Fibroblast of the aortic adventitia (primary cell): ENCODE measurements at places on chromosomes 2 and 18. TPM values are rescaled to one million over a fixed set of nuclear protein-coding genes. Genes with fewer than 3 reads are reported as not detected.

NAT8 gene
- total RNA-seq, result not detected in 2 replicates

DNA sequence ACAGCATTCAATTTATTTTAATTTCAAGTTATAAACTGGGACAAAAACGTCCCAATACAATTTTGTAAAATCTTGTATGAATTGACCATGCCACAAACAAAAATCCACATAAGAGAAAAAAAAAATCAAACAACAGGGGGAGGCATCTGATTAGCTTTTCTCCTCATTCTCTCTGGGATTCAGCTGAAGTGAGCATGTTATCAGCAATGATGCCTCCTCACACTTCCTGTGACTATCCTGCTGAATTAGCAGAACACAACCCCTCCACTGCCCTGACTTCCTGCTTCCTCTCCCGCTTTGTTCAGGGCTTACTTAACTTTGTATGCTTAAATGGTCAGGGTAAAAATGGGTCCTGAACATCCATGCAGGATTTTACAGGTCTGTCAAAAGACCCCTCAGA is 132.2 kb upstream of the ITGB6 start:
- DNase-seq, result peak; percentile 48

GRCh38 chr2:138620431-138620830 is 118.9 kb downstream of the SPOPL start:
- DNase-seq, result no peak

TUBA3E gene
- not detected in 2 replicates for total RNA-seq

DNA sequence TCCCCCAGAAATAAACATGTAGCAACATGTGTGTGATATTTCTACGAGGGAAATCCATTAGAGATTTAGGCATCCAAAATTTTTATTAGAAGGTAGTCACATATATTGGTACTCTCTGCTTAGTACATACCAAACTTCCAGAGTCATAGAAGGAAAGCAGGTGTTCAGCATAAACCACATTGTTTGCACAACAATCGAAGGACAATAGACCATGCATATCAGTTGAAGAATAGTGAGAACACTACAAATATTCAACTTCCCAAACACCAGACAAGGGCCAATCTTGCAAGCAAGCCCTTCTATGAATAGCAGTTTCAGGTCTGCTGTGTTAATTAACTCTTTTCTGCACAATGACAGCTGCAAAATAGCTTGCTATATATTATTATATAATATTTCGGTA is 702.2 kb downstream of the ERBB4 start:
- DNase-seq, result no peak

DNA sequence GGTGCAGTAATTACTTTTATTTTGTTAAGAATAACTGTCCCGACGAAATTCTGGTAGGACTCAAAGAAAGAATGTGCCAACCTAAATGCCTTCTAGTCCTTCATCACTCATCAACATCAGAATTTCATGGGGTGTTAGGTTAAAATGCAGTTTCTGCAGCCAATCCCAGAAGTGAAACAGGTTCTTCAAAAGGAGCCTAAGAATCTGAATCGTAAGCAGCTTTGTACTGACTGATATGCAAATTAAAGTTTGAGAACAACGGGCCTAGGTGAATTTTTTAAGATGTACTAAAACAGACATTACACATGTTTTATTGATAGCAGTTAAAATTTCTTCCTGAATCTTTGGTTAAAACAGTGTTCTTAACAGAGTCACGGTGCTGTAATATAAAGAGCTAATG is 140.3 kb upstream of the ZC3H15 start:
- DNase-seq, result no peak

DNA sequence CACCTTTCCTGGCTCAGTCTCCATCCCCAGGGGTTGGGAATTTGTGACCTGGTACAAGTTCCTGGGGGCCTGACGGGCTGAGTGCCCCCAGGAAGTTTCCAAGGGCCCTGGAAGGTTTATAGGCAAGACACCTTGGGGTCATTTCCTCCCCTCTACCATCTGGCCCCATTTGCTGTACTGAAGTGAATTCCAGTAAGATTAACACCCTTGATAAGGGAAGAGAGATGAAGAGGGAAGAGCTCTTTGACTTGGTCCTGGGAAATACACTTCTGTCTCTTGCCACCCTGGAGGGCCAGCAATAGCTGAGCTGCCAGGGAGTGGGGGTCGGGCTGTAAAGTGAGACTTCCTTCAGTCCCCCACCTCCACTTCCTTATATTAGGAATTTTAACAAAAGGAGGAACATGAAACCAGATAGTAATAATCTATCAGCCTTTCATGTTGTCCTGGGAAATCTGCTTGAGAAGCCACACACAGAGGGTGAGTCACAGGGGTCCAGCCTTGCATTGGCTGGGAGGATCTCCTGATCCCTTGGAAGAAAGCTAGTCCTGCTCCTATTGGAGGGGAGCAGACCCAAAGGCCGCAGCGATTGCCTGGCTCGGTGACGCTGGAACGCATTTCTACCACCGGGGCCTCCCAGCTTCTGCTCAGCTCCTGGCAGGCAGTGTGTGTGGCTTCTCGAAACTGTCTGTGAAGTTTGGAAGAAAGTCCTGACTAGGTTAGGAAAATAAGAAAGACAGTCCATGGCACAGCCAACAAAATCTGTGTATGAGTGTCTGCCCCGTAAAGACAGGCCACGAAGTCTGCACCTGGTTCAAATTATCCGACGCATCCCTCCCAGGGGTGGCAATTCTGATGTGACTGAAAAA is 87.3 kb downstream of the ACAA2 start:
- DNase-seq, result peak; percentile 99

- DNase-seq, result peak; percentile 31
These were observed 185.8 kb upstream of the ARL4C start for GRCh38 chr2:234682492-234683228.

ITGB6 gene
- under 0.01 TPM in 1 of 2 replicates, not detected in the other for total RNA-seq

DNA sequence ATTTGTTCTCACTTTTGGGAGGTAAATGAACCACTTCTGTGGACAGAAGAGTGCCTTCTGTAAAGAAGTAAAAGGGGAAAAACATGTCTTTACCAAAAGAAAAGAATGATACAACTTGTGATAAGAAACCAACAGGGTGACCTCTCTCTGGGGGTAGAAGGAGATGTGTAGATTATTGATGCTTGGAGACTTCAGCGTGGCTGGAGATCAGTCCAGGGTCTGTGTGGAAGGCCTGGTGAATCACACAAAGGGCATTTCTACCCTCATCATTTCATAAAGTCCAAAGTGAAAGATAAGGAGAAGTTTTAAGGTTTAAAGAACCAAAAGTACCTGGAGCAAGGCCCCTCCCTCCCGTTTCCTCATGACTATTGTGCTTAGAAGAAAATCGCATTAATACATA is 142.5 kb downstream of the NCK2 start:
- DNase-seq, result peak; percentile 15

DNA sequence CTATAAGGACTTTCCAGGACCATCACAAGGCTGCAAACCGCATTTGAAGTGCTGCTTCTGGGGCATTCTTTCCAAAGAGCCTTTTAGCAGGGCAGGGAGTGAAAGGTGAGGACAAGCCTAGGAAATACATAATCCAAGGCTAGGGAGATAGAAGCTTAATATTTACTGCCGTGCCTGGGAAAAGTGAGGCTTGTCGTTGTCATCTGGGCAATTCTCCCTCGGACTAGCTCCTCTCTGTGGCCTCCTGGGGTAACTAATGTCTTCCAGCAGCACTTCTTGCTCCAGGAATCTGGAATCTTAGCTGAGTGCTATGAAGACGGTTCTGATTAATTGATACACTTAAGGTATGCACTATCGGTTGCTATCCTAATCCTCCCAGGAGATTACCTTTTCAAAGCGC is 69.3 kb upstream of the ATL2 start:
- DNase-seq, result no peak

DNA sequence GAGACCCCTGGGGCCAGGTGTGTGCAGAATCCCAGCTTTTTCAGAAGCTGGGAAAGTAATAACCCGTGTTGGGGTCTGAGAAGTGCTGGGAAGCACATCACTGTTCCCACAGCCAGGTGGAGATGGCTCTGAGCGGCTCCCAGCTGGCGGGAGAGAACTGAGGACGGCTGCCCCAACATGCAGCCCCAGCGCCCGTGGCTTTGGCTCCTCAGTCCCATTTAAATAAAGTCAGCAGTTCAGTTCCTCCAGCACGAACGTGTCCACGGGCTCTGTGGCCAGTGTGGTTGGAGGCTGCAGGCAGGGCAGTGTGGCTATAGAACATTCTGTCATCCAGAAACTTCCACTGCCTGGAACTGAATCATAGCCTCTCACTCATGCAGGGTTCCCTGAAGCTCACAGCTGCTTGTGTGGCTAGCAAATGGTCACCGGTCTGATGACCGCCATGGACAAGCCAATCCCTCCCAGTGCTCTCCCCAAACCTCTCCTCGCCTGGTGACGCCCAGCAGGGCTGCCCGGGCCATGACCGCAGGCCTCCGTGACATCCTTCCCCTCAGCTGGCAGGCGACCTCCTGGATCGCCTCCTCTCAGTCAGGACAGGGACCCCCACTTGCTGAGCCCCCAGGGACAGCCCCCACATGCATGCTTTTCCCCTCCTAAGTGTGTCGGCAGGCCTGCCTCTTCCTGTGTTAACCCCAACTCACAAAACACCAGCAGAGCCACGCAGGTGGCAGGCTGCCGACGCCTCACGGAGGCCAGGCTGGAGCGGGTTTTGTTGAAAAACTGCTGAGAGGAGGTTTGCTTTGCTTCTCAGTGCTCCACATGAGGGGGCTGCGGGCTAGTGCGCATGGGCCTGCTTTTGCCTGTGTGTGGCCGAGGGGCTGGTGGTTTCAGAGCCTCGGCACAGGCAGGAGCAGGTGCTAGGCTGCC is 1.3 kb downstream of the RTP5 start:
- no peak for DNase-seq

PIEZO2 gene
- 1.6 and 40.2 TPM in 2 replicates for total RNA-seq

RAX gene
- not detected in 2 replicates for total RNA-seq

DNA sequence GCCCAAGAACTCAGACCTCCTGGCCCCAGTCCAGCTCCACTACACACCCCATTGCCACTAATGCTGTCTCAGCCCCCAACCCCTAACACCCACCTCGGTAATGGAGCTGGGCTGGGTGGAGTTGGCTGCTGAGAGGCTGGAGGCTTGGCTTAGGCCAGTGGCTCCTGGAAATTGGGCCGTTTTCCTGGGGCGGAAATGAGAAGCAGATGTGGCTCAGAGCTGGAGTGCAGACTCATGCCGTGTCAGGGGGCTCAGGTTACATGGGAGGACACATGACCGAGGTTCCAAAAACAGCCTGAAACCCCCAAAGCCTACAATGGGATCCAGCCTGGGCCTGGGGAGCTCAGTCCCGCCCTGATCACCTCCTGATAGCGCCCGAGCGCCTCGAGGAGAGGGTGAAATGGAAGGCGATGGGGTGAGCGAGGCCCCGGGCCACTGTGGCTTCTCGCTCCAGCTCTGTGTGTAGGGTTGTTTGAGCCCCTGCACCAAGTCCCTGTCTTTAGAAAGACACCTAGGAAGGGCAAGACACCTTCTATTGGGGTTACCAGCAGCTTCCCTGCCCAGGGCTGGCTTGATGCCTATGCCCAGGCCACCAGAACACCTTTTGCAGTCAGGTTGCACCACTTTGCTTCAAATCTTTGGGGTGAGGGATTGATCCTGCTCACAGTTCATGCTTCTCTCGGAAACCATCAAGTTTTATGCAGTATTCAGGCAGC is 175.7 kb upstream of the HAAO start:
- DNase-seq, result peak; percentile 98

DNA sequence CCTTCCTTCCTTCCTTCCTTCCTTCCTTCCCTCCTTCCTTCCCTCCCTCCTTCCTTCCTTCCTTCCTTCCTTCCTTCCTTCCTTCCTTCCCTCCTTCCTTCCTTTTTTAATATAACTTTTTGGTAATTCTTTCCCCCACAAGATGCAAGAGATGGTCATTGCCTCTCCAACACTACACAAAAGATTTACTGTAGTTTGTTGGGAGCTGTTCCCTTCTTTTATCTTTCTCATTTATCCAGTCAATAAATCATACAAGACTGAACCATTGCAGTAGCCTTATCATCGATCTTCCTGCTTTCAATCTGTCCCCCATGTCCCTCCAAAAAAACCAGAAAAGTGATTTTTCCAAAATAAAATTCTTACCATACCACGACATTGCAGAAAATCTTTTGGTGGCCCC is 8.2 kb downstream of the APCDD1 start:
- DNase-seq, result no peak

DNA sequence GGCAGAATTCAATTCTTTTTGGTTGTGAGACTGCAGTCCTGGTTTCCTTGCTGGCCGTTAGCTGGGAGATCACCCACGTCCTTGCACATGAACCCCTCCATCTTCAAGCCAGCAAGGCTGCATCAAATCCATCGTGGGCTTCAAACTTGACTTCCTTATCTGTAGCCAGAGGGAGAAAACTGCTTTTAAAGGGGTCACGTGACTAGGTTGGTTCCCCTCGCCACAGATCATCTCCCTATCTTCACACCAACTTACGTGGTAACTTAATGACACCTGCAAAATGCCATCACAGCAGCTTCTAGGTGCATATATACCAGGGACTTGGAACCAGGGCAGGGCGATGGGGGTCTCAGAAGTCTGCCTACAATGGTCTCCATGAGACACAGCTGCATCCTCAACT is 169.5 kb downstream of the MTCL1 start:
- no peak for DNase-seq

SPHKAP gene
- 0.09 TPM in 1 of 2 replicates, not detected in the other for total RNA-seq

PAIP2B gene
- 0.27 and 1.6 TPM in 2 replicates for total RNA-seq
